ENCODE measurements at places on chromosomes 5 and 9.

GRCh38 chr9:18002718-18003438 lies 424.0 kb downstream of the SH3GL2 start:
- DNase-seq, result no peak

DNA sequence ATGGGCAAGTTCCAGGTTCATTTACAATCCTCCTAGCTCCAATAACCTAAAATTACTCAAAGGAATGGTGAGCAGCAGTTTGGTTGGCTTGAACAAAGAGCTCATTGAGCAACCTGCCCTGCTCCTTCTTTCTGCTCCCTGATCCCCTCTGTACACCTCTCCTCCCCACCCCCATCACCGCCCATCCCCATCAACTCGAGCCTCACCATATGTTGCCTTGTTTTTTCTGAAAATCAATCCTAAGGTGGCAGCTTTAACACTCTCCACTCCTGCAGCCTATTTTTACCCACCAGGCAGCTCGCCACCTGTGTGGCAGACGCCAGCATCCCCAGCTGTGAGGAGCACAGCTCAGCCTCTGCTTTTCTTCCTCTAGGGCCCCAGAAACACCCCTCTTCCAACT lies 533.4 kb upstream of the BRINP1 start:
- DNase-seq, result no peak

- DNase-seq, result no peak
These were observed 68.0 kb downstream of the CACNA1B start for GRCh38 chr9:137945581-137945980.

DNA sequence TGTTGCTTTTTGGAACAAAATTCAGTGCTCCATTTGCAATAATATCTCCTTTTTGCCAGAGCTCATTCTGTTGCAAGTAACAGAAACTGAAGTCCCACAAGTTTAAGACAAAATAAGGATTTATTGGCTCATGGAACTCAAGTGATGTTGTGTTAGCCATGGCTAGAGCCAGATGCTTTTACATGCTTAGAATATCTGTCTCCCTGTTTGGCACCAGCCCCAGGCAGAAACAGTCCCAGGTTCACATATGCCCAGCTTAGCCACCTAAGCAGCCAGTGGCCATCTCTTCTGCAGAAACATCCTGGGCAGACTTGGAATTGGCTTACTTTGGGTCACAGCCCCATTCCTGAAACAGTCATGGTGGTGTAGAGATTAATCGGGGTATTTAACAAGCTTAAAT lies 540.9 kb upstream of the SGCD start:
- DNase-seq, result no peak

GRCh38 chr5:174690271-174690670 lies 34.1 kb upstream of the MSX2 start:
- no peak for DNase-seq

DNA sequence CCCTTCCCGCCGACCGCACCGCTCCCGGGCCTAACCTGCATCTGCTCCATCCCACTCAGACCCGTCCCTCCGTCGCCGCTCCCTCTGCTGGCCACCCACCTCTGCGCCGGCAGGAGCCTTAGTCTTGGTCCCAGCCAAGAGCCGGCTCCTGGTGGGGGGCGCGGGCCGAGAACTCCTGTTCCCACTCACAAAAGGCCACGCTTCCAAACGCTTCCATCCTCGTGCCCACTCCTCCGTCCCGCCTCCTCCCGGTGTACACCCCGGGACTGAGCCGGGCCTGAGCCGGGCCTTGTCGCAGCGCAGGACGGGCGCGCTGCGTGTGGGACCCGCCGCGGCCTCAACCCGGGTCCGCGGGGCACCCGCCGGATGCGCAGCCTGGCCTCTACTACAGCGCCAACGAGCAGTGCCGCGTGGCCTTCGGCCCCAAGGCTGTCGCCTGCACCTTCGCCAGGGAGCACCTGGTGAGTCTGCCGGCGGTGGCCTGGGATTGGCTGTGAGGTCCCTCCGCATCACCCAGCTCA lies 7.5 kb downstream of the ADAMTS13 start:
- DNase-seq, result peak; percentile 58

DNA sequence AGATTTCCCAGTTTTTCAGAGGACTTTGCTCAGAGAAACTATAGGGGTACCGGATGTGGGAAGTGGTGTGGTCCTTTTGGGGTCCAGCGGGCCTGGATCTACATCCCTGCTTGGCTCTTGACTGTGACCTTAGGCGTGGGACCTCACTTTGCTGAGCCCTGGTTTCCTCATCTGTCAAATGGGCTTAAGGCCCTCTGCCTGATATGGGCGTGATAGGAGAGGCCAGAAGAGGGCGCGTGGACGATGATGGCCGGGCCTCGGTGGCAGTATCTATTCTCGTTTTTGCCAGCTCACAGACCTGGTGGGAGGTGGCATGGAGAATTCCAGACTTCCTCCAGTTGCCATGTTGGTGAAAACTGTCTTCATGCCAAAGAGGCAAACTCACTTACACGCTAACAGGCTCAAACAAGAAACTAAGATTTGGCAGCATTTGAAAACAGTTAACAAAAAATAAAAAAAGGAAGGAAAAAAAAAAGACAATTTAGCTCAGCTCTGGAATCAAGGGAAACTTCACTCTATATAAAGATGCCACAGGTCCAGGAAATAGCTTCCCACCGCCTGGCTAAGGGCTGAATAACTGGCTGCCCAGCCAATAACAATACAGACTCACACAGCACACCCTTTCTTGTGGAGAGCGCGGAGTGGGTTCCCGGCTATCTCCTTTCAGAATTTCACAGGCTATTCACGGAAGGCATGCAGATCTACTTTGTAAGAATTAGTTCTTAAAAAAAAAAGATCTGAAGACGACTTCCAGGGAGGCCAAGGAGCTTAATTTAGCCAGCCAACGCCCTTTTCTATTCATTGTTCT lies 1.7 kb downstream of the SH3PXD2B start:
- DNase-seq, result no peak

- no peak for DNase-seq
These were observed 66.9 kb downstream of the SPATA31C2 start for GRCh38 chr9:88071331-88071730.

GRCh38 chr9:101966691-101967090 lies 228.2 kb upstream of the GRIN3A start:
- DNase-seq, result no peak

DNA sequence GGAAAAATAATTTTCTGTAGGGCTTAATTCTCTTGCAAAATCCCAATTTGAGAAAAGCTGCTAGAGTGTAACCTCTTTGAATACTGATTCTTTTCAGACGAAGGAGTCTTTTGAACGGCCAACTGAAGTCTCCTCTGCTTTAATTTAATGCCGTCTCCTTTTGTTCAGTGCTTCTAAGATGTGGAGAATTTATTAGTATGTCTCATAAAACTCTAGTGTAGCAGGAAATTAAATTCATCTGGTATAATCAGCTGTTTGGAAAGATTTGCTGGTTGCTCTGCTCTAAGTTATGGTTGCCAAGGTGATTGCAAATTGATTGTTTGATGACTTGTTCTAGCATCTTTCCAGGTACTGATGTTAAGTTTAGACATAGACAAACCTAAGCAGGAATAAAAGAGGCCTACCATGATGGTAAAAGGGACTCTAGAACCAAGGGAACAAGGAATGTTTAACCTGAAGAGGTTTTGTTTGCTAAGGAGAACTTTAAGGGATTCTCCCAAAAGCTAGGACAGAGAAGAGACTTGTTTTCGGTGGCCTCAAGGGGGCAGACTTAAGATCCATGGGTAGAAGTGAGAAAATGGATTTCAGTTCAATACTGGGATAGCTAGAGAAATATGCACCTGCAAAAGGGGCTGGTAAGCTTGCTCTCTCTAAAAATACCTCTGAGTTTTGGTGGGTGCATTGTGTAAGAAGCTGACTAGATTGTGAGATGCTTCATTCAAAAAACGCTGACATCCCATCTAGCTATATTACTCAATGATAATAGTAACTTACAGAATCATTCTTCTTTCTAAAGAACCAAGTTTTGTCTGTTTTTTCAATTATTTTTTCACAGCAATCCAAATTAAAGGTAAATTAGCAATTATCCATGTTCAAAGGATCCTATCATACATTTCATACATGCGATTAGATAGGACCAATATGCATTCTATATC lies 5.7 kb upstream of the ADRB2 start:
- no peak for DNase-seq

DNA sequence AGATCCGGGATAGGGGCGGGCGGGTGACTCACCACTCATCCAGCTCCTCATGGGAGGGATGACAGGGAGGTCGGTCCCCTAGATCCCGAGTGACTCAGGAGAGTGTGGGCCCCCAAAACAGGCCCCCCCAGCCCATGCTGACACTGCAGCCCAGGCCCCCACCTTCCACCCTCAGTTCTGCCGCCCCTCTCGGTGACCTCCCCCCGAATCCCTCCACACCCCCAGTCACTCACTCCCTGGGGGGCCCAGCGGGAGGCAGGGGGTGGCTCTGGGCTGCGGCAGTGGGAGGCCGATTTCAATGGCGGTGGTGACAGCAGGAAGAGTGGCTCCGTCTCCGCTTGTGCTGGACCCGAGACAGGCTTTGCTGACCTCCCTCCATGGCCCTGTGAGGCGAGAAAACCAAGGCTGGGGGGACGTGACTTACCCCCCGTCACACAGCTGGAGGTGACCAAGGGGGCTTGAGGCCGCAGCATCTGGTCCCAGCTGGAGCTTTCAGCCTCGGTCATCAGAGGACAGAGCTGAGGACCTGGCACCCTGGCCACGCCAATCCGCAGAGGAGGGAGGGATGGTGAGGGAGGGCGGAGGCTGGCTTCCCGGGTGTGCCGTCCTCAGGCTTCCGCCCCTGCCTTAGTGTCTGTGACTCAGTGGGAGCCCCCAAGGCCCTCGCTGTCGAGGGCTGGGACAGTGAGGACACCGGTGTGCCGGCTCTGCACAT lies 9.0 kb downstream of the GPSM1 start:
- no peak for DNase-seq
